ENCODE measurements at places on chromosomes 7 and 10.

GRCh38 chr10:114442091-114442630, 37.9 kb upstream of the AFAP1L2 start:
- no peak for DNase-seq

DNA sequence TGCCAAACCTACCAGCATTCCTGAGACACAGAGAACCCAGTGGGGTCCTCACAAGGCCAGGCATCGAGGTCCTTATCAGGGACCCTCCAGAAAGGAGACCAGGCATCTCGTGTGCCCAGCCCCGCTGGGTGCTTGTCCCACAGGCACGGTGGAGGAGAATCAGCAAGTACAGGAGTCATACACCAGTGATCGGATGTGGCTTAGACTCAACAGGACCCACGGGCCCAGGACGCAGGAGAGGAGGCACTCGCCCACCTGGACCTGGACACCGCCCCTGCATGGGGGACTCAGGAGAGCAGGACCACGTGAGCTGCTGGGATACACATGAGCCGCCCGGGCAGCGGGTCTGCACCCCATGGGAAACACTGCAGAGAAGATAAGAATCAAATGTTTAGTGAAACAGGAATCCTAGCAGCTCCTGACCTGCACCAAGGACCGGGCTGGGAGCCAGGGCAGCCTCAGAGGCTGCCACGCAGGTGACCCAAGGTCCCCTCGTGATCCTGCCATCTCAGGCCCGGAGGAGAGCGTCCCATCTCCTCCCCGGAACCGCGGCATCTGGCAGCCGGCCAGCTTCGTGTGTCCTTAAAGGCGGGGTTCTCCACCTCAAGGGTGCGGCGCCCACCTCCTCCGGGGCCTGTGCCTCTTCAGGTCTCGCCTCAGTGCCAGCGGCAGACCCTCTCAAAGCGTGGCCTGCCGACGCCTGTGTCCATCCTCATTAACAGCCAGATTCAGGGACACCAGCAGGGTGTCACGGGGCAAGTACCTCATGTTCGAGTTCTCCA, 59.2 kb downstream of the FOXL3 start:
- no peak for DNase-seq

GRCh38 chr10:86064219-86064618, 302.4 kb downstream of the GRID1 start:
- DNase-seq, result no peak

DNA sequence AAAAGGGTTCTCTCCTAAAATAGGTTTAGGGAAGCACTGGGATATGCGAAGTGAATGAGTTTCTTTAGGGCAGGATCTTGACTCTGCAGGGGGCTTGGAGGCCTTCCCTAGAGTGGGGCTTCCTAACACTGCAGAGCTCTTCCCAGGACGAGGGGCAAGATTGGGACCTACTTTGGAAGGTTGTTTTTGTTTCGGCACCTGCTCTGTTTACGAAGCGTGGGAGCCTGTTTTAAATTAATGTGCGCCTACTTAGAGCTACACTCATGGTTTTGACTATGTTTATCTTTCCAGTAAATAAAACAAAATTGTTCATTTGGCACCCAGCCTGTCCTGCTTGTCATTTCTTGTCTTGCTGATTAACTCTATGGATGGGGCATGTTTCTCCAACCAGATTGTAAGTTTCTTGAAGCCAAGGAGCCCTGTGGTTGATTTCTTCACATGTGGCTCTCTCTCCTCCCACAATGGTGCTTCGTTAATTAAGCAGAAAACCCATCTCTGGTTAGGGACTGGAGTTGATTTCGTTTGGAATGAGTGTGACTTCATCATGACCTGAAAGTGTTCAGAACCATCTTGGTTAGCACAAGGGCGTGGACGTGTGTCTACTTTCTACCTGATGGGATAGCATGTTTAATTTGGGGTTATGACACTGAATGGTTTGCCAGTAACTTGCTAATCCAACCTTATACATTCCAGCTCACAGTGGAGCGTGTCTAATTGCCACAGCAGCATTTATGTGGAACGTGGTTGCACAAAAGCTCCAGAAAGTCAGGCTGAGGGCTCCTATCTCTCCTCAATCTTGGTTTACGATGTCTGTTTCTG, 98.1 kb downstream of the TCF7L2 start:
- DNase-seq, result no peak

- no peak for DNase-seq
These were observed 99.9 kb downstream of the CNOT4 start for GRCh38 chr7:135409845-135410542.

- no peak for DNase-seq
These were observed 47.4 kb downstream of the SGMS1 start for GRCh38 chr10:50576245-50576815.

DNA sequence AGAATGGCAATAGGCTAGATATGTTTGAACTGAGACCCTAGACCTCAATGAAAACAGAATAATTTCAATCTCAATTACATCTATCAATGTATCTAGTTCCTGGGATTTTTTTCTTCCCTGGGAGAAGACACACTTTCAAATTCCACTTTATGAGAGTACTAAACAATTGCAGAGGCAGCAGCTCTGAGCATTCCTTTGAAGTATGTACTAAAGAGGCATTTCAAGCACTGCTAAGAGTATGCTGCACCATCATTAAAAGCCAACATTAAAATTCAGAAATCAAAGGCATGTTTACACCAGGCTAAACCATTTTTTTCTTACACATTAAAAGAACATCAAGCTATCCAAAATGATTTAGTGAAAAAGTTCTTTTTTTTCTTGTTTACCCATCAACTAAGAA, 297.9 kb upstream of the CACNA2D1 start:
- no peak for DNase-seq

DNA sequence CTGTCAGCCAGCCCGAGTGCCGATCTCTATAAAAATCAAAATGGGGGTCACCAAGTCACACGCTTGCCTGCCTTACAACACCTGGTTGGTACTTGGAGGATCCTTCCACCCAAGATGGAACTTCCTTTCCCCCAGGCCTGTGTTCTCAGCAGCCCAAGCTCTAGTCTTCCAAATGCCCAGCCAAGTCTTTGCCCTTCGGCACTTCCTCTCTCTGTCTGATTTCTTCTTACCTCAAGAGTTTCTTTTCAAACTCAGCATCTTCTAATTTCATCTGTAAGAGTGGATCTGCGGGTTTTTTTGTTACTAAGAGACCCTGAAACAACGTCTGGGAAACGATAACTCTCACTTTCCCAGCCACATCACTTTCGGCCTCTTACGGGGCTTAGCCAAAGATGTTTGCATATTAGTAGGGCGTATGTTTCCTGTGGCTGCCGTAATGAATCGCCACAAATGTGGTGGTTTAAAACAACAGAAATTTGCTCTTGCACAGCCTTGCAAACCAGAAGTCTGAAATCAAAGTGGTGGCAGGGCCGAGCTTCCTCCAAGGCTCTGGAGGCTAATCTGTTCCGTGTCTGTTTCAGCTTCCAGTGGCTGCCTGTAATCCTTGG, 219.9 kb downstream of the TCF7L2 start:
- no peak for DNase-seq
